NCI-H510A (cell line): ENCODE measurements at places on chromosomes 11 and 22.

- DNase-seq, result no peak
These were observed 496.0 kb downstream of the MIAT start for GRCh38 chr22:27153386-27153785.

DNA sequence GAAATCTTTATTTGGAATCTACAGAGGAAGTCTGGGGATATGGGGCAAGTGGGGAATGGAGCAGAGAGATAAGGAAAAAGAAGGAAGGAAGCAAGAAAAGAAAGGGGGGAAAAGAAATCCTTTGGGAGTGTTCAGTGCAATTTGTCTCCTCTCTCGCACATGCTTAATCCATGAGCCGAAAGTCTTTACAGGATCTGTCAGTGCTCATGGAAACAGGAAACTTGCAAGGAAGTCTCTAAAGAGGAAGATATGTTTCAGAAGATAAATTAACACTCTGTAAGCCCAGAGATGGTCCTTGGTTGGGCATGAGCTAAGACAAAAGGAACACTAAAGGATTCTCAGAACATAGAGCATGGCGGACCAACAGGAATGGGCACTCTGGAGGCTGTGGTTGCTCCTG is 47.9 kb upstream of the FLI1 start:
- no peak for DNase-seq

- peak; percentile 11 for DNase-seq
These were observed 3.4 kb downstream of the CCND1 start for GRCh38 chr11:69644071-69644961.

DNA sequence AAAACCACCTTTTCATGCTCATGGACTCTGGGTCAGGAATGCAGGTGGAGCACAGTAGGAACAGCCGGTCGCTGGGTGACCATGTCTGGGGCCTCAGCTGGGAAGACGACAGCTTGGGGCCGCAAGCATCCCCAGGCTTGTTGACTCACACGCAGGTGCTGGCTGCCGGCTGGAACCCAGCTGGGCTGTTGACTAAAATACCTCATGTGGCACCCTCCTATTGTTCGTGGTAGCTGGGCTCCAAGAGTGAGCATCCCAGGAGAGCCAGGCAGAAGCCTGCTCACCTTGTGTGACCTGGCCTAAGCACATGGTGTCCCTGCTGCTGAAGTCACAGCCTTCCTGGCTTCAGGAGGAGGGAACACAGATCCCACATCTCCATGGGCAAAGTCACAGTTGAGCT is 9.4 kb downstream of the DPP3 start:
- DNase-seq, result peak; percentile 88

GRCh38 chr11:117074119-117074518 is 24.1 kb downstream of the SIK3 start:
- DNase-seq, result no peak

DNA sequence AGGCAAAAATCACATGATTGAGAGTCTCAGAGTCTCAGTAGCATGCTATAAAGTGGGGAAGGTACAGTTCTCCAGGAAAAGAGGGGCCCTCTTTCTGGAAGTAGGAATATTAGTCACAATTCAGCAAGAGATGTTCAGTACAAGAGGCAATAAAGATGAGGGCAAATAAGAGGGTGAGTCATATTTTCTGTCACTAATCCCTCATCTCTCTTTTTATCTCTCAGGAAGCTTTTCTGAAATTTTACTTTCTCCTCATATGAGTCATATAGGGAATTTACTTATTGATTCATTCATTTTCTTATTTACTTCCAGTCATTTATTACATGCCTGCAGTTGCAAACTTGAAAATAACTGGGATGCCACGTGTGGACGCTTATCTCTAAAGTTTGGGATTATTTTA is 3.4 kb upstream of the NXPE1 start:
- DNase-seq, result no peak
